ENCODE measurements at places on chromosomes 4 and X.

- no peak for DNase-seq
Observed at GRCh38 chr4:137703195-137703594, 170.9 kb upstream of the PCDH18 start.

GRCh38 chr4:173405840-173406606 lies 7.1 kb upstream of the SCRG1 start:
- DNase-seq = no peak

GRCh38 chr4:140690093-140690492 lies 66.1 kb downstream of the TBC1D9 start:
- DNase-seq = no peak

DNA sequence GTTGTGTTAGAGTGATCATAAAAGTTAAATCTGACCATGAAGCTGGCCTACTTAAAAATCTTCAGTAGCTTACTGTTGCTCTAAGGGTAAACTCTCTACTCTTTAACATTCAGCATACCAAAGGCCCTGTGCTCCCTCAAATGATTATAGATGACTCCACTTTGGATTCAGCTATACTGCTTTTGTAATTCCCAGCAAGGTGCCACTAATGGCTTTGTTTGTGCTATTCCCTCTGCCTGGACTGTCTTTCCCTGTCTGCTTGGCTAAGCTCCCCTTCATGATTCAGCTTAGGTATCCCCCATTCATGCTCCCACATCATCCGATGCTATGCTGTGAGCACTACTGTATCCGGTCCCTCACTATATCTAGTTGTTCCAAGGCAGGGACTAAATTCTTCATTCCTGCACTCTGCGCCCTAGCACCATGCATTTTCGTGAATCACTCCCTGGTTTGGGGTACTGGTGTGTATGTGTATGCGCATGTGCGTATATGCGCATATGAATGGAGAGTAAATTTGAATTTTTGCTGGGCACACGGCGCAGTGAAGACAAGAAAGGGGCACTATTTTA lies 453 bp upstream of the PBDC1 start:
- DNase-seq = no peak

GRCh38 chr4:2459589-2460349 lies 9.1 kb upstream of the RNF4 start:
- no peak for DNase-seq

DNA sequence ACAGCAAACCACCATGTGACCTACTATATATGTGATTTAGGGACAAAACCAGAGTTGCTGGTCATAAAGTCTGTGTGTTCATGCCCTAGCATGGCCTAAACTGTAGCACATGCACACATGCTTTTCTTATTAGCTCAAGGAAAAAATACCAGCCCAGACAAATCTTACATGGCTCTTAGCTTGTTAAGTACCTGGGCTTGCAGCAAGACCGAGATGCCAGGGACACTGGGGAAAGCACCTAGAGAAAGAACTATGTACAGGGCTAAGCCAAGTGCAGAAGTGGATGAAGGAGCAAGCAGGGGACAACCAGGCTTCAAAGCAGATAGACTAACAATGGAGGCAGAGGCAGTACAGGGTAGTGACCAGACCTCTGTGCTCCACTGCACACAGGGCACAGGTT lies 3.4 kb upstream of the GABRE start:
- no peak for DNase-seq

- no peak for DNase-seq
Observed at GRCh38 chr4:68719075-68719473, 48.6 kb upstream of the UGT2B15 start.

DNA sequence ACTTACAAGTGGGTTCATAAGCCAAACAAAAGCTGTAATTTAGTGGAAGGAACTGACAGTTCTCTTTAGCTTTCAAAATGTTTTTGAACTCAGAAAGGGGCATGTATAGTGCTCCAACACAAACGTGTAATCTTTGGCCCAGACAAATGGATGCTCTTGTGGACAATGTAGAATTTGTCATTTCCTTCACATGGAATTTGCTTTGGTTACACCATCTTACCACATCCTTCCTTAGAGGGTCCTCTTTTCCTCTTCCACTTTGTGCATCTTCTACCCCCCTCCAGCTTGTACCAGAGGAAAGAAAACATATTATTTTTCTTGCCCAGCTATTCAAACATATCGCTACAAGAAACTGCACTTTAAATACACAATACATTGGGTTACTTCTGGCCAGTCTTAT lies 42.4 kb downstream of the MEPE start:
- DNase-seq = no peak

DNA sequence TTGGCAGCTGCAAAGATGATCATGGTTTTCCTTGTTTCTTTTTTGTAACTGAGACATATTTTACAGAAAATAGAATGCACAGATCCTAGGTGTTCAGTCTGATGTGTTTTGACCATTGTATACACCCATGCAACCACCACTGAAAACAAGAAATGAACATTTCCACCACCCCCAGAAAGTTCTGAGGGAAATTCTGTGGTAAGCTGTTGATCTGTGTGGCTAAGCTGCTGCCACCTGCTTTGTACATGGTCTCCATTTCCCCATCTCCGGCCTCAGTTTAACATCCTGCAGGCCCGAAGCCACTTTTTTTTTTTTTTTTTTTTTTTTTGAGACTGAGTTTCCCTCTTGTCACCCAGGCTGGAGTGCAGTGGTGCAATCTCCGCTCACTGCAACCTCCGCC lies 65.3 kb downstream of the NYX start:
- DNase-seq = no peak

DNA sequence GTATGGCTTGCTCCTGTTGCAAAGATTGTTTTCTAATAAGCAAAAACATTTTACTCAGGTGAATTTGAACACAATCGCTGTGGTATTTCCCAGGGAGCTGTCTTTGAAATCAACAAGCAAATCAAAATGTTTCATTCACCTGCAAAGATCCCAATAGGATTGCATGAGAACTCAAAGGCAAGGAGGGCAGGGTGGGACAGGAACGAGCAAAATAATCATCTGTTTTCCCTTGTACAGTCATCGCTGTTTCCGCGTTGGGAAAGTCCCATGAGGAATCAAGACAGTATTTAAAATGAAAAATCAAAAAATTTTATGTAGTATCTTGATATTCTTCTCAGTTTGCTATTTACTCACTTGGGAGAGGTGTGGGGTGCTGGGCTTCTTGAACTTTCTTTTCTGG lies 198.8 kb downstream of the STIM2 start:
- DNase-seq = no peak

- no peak for DNase-seq
Observed at GRCh38 chrX:129239371-129239770, 283.9 kb downstream of the SMARCA1 start.

GRCh38 chrX:111857534-111858060 lies 18.4 kb upstream of the TRPC5OS start:
- DNase-seq = no peak

- no peak for DNase-seq
Observed at GRCh38 chr4:176340871-176341685, 21.3 kb downstream of the SPCS3 start.

DNA sequence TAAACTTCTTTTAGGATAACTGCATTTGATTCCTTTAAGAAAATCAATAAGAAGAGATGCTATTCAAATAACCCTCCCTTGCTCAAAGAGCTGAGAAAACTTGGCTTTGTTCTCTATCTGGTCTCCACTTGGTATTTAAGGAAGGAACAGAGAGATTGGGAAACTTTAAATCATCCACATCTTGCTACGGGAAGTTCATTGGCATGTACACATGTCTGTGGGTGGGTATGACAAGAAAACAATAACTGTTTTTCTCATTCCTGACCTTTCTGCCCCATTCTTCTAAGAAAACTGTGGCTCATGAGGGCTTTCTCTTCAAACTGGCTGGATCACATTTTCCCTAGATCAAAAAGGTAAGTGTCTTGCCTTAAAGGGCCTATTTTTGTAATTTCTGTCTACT lies 6.0 kb downstream of the SEL1L3 start:
- no peak for DNase-seq

DNA sequence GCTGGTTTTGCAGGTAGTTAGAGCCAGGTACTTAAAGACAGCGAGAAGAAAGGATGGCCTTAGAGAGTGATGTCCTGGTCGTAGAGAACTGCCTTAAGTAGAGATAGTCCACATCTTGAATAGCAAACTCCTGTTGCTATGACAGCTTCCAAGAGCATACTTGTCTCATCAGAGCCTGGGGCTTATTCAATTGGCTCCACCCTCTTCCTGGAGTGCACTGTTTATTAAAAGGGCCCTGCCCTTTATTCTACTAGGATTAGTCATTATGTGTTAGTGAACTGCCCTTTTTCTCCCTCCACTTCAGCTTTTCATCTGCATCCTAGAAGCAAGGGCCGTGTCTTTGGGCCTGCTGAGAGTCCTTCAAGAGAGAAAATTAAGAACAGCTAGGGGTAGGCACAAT lies 94.5 kb upstream of the EOLA2 start:
- DNase-seq = no peak

DNA sequence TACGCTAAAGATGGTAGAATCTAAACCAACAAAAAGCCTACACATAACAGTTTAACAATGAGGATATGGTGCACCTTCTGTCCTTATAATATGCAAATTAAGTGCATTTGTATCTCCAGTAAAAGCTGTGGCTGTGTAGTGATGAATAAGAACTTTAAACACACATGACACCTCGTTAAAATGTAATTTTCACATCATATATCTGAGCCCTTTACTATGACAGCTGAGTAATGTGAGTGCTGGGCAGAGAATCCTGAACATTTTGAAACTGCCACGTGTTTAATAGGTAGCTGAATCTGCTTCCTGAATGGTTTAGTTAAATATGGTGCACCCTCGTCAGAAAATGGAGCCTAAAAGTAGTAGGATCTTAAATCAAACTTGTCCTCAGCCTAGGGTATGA lies 540.8 kb downstream of the ADGRL3 start:
- DNase-seq = no peak

DNA sequence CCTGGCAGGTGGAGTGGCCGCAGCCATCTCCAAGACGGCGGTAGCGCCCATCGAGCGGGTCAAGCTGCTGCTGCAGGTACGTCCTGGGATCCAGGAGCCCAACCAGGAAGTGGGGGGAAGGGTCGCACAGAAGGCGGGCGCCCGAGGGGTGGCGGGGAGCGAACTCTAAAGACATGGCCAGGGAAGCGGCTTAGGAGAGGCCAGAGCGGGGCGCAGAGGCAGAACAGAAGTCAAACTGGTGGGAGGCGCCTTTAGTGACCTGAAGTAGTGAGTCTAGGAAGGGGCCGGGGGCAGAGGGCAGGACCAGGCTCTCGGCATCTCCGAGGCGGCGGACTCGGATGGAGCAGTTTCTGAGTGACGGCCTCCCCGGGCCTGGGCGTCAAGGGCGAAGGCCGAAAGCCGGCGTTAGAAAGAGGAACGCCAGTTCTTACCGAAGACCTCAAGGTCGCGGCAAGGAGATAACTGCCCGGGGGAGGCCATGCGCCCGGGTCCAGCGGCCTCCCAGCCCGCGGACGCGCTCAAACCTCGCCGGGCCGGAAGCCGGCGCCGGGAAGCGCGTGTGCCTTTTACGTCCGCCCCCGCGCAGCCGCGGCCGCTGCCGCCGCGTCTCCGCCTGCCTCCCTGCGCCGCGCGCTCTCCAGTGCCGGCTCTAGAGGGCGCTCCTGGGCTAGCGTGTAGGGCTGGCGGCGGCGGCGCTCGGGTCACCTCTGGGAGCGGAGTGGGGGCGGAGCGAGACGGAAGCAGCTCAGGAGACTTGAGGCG lies 488 bp downstream of the SLC25A5 start:
- peak; percentile 78 for DNase-seq

All from anterior cingulate cortex (tissue), 58 donors.